ENCODE measurements at places on chromosomes 6 and 20.

GRCh38 chr20:52270001-52270606, 78.5 kb upstream of the ZFP64 start:
- no peak for DNase-seq

- DNase-seq: no peak
Measured at GRCh38 chr20:7848351-7848750, 91.9 kb downstream of the HAO1 start.

GRCh38 chr20:380763-381580, 412 bp downstream of the TRIB3 start:
- DNase-seq: peak; percentile 42

- no peak for DNase-seq
Measured at GRCh38 chr20:33660685-33661058, 1.5 kb upstream of the C20orf144 start.

GRCh38 chr6:143973097-143973966, 34.7 kb downstream of the PLAGL1 start:
- no peak for DNase-seq

DNA sequence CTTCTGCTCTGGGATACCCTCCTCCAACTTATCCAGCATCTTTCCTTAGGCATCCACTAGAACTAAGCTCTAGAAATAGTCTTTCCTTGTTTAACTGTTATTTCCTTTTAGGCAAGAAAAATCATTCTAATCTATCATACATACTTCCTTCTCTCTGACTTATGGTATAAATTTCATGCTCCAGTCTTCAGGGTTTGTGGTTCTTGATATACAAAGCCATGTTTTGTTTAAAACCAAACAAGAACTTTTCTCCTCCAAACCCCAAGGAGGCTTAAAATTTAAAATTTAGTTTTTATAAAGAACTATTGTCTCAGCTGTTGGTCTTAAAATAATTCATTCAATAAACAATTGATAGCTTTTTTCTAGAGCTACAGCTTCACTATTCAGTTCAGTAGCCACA, 77.2 kb downstream of the CD164 start:
- DNase-seq: no peak

DNA sequence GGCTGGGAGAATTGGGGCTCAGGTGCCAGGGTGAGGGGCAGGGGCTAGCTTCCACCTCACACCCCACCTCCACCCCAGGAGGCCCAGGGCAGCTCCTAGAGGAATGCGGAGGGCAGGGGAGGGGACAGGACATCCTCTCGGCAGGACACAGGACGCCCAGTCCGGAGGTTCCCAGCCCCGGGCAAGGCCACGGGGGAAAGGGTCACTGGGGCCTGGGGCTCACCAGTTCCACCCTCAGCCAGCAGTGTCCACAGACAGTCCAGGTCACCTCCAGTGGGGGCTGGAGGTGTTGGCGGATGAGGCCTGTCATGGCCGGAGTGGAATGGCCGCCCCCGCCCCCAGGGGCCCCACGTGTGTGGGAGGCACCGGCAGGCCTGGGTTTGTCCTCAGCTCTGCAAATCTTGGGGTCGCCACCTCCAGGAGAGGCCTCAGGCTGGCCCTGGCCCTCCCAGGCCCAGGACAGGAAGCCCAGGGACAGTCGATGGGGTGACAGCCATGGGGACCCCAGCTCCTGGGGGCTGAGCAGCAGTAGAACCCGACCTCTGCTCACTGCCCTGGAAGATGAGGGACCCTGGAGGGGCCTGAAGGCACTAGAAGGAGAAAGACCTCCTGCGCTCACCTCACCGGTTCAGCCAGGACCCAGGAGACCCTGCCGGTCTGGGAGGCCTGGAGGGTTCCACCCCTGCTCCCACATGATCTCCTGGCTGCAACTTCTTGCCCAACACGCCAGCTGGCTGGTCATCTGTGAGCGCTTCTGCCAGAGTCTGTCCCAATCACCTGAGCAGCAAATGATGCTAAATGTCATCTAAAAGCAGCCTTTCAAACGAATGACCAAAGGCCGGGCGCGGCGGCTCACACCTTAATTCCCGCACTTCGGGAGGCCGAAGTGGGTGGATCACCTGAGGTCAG, 13.0 kb upstream of the ABHD16B start:
- peak; percentile 30 for DNase-seq

DNA sequence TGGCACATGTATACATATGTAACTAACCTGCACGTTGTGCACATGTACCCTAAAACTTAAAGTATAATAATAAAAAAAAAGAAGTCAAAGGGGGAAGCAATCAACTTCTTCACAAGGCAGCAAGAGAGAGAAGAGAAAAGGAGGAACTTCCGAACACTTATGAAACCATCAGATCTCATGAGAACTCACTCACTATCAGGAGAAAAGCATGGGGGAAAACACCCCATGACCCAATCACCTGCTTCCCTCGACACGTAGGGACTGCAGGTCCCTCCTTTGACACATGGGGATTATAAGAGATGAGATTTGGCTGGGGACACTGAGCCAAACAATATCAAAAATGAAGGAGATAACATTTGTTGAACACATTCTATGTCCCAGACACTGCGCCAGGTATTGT, 94.8 kb upstream of the PHACTR1 start:
- DNase-seq: no peak

DNA sequence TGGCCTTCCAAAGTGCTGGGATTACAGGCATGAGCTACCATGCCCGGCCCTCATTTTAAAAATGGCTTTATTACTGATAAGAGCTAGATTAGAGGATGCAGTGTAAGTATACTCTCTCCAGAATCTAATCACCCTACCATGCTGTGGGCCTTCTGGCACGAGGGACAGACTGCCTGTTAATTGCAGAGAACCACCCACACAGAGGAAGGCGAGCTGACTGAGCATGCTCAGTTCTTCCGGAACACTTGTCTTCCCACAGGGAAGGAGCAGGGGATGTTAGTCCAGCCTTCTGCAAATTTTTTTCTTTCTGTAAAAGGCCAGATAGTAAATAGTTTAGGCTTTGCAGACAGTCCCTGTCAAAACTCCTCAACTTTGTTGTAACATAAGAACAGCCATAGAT, 48.9 kb downstream of the ALDH5A1 start:
- no peak for DNase-seq

DNA sequence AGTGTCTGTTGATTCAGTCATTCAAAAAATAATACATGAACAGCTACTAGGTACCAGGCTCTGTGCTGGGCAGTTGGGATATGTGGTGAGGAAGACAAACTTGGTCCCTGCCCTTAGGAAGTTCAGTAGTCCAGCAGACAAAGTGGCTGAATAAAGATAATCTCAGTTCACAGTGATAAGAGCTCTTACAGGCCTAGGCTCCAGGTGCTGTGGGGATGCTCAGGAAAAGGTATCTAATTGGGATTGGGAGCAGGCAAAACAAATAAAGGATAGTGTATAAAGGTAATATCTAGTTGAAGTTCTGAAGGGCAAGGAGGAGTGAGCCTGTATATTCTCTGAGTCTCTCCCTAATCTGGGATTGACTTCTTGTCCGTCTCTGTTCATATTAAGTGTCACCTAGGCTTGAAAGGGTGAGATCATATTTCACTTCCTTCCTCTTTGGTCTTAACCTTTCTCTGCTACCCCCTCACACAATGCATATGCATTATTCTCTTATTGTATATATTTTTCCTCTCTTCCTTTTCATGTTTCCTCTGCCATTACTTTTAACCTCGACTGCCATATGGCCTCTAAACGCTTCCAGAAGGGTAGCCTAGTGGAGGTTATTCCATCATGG, 13.5 kb downstream of the PTPN1 start:
- no peak for DNase-seq

GRCh38 chr20:59324521-59325141, 24.2 kb downstream of the EDN3 start:
- DNase-seq: no peak

DNA sequence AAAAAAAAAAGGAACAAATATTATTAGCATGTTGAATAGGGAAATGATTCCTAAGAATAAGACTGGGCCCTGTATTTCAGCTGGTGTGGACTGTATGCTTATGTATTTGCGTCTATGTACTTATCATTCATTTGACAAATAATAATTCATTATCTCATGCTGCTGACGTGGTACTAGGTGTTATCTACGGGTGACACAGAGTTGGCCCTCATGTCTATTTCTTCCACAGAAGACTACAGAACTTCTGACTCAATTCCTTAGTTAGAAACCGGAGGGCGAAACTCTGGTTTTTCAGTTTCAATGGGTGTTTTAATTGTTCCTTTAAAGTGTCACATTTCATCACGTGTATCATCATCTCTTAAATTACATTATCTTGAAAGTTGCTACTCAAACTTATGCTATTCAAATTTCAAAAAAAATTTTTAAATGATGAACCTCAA, 305.9 kb downstream of the CLIC5 start:
- DNase-seq: no peak

DNA sequence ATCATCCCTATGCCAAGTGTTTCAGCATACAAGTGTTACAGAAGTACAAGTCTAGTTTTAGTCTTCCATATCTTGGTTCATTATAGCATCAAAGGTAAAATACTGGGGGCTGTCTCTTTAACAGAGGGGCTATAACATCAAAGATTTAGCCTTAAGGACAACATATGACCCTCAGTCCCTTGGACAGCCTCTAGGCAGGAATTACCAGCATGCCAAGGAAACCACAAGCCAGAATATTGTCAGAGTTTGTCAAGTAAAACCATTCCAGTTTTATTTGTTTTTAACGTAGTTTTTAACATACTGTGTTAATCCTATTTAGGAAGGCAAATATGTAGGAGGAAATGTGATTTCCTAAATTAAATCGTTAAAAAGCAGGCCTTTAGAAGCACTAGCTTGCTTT, 18.6 kb downstream of the ZKSCAN8 start:
- no peak for DNase-seq

DNA sequence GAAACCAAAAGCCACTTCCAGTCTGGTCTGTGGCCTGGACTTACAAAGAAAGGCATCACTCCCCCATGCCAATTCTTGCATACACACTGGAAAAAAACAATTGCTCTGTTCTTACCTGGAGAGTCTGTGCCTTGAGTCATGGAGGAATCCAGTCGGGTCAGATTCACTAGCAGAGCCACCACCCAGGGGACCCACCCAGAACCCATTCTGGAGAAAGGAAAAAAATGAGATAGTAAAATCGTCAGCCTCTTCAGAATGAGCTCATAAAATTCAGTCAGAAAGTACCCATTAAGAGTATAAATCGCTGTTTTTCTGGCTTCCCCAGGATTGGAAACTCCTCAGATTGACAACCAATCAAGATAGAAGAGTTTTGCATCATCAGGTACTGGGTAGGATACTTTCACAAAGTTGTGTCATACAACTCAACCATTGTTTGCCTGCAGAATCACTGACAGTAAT, at the start of gene HLA-DOB:
HLA-DOB (minus strand) TSS at position 257 of the 459 bp plus-strand sequence; CDS start at position 206, 51 bp downstream.
- no peak for DNase-seq

DNA sequence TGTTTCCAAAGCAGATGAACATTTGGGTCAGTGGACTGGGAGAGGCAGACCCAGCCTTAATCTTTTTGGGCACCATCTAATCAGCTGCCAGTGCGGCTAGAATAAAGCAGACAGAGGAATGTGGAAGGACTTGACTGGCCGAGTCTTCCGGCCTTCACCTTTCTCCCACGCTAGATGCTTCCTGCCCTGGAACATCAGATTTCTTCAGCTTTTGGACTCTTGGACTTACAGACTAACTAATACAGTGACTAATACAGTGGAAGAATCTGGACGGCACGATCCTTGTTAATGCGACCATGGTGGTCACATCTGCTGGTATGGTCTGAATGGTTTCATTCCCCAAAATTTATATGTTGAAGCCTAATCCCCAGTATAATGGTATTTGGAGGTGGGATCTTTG, 122.6 kb upstream of the NXT1 start:
- DNase-seq: no peak

- DNase-seq: no peak
Measured at GRCh38 chr20:60453388-60454246, 495.4 kb downstream of the CDH26 start.

GRCh38 chr20:63891061-63892002, 3.6 kb upstream of the DNAJC5 start:
- no peak for DNase-seq

GRCh38 chr20:50121858-50122271, 8.9 kb upstream of the UBE2V1 start:
- DNase-seq: no peak

DNA sequence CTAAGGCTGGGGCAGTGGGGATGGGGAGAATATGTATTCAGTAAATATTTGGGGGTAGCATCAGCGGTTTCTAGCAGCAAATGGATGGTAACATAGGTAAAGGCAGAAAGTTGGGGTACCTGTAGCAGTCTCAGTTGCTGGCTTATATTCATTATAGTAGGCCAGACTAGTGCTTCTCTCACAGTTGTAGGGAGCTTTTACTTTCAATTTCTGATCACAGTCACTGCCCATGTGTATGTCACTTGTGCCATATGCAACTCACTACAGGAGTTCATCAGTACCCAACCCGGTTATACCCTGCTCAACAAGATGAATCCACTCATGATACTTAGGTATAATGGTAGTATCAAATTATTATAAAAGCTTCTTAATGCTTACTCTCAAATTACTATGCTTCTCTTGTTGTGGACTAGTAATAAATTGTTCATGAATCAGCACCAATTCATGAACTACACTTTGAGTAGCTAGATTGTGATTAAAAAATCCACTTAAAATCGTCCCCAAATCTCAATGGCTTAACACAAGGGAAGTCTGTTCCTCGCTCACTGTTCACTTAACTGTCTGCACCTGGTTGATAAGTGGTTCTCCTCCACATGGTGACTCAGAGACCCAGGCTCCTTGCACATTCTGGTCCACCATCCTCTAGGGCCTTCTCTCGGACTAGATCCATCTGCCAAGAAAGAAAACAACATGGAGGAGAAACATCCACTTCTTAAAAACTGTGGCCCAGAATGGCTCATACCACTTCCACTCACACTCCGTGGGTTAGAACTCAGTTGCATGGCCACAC, 31.3 kb upstream of the MYLIP start:
- no peak for DNase-seq

DNA sequence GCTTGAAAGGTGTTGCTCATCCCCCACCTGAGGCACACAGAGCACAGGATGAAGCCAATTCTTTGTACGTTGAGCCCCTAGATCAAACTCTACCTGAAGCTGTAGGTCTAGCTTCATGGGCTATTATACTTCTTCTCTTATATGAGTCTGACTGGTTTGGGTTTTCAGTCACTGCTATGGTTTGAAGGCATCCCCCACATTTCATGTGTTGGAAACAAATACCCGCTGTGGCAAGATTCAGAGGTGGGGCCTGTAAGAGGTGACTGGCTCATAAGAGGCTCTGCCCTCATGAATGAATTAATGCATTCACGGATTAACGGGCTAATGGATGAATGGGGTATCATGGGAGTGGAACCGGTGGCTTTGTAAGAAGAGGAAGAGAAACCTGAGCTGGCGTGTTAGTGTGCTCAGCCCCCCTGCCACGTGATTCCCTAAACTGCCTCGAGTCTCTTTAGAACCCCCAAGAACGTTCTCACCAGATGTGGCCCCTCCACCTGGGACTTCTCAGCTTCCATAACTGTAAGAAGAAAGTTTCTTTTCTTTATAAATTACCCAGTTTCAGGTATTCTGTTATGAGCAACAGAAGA, 39.2 kb downstream of the PREX1 start:
- DNase-seq: no peak

GRCh38 chr6:127630800-127631199, 53.8 kb downstream of the C6orf58 start:
- no peak for DNase-seq

Measured in femur (tissue), 1 donor.